ENCODE measurements at places on chromosomes 6 and 20.

DNA sequence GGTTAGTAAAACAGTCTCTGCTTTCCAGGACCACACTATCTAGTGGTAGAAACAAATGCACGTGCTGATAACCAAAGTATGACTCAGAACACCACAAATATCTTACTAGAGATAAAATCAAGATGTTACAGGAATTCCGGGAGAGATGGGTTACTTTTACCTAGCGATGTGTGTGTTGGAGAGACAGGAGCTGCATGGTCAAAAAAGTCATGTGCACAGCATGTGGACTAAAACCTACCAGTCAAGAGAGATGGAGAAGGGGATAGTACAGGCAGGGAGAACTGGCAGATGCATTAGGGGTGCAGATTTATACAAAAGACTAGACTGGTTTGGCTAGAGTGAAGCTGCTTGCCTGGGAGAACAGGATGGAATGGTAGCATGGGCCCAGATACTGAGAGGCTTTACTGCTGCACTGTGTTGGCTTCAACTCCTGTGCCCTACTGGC, 75.3 kb upstream of the MRAP2 start:
- DNase-seq, result no peak

DNA sequence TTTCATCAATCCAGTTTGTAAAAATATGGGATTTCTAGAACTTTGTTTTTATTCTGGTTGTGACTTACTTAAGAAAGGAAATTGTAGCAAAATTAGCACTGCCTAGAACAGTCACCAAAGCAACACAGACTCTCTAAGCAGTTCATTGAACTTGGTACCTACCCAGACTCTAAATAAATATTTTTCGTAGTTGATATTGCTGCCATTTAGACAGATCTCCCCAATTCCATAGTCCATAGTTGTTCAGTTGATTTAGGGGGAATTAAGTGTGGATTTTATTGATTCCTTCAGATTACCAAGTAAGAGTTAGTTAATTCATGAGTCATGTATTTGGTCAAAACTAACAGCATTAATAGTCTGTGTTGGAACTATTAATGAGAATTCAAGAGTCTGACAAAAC, 822.5 kb downstream of the DHX35 start:
- DNase-seq, result no peak

GRCh38 chr6:144797881-144798589, 512.9 kb downstream of the UTRN start:
- no peak for DNase-seq

DNA sequence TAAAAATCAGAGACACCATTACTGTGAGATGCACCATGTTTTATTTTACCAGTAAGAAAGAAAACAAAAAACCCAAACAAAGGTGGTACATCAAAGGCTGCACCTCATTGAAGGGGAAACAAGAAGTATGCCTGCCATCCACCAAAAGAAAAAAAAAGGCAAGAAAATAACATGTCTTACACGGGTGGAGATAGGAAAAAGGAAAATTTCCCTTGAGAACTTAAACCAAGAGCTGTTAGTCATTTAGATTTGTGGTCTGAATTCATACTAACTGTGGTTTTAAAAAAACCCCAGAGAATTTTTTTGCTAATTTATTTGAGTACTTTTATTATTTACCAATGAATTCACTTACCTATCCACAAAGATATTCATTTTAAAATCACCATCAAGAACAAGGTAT, 144.0 kb downstream of the LRRC1 start:
- DNase-seq, result no peak

DNA sequence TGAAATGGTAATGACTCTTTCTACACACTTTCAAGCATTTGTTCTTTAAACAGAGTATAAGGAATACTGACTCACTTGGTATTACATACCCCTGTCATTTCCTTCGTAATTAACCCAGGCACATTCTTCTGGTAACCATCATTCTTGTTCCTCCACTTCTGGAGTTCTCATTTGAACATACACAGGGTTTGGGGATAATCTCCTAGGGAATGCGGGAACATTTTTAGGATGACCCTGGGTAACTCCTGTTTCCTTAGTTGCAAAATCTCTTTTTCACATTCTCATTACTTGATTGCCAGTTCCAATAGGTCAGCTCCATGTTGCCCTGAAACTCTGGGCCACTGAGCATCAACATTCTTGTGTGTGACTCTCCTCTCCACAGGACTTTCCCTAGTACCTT, 51.5 kb upstream of the E2F3 start:
- DNase-seq, result no peak

DNA sequence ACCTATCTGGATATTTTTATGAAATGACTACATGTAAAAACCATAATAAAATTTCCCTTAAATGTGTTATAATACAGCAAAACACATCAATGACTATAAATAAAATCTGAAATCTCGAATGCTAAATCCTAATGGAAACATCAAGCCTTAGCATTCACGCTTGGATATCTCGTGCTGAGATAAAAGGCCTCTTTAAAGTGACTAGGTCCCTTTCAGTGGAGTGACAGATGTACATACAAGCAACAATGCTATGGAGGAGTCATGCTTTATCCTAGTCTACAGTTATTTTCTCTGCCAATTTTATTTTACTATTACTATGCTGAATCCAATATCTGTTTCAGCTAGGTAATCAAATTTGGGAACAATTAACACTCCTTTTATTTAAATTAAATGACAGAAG, 72.4 kb downstream of the MAP3K7 start:
- no peak for DNase-seq

DNA sequence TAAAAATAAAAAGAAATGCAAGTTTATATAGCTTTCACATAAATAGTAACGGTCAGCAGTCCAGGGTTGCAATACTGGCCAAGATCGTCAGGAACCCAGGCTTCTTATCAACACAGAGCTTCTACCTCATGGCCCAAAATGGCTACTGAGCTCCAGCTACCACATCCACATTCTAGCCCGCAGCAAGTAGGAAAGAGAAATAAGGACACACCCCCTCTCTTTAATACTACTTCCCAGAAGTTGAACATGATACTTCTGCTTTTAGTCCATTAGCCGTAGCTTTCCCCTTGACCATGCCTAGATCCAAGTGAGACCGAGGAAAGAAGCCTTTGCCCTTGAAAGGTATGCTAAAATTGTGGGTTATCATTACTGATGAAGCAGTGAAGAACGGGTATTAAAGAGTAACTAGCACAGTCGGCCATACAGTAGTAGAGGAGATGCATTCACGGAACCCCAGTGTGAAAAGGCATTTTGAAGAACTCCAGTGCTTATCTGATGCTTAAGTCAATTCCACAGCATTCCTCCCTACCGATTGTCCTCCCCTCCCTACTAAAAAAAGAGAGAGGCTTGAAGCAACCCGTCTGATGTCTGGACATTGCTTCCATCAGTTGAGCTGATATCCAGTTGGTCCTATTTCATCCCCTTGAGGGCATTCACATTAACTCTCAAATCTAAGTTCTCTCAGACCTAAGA, 226.9 kb upstream of the RREB1 start:
- DNase-seq, result no peak

- peak; percentile 65 for DNase-seq
Measured at GRCh38 chr6:97049253-97050011, 124.9 kb downstream of the KLHL32 start.

DNA sequence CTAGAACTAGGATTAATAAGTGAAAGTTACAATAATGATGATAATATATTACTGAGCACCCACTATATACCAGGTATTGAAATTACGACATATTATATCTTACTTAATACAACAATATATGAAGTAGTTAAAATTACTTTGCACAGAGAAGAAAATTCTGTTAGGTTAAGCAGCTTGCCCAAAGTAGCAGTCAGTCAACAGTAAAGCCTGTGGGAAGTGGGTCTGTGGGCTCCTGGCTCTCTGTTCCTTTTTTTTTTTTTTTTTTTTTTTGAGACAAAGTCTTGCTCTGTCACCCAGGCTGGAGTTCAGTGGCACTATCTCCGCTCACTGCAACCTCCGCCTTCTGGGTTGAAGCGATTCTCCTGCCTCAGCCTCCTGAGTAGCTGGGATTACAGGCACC, 4.8 kb upstream of the GTF2H4 start:
- no peak for DNase-seq

DNA sequence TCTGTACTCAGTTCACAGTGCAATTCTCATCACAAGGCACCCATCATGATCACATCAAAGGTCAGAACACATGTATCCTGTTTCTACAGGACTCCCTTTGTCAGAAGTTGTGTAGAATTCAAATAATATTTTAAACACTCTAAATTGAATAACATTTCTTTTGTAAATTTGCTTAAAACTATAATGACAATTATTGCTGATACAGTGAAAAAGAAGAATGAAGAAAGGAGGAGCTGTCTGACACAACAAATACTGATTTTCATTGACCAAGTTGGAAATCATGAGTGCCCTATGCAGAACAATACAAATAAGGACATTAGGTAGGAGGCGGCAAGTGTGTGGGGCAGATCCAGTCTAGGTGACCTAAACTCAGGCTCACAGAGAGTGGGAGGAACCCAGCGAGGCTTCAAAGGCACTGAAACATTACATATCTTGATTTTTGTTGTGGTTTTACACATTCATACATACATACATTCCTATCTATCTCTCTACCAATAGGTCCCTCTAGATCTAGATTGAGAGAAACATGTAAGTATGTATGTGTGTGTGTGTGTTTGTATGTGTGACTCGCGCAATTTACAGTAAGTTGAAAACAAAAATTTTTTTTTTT, 79.2 kb upstream of the SLC2A12 start:
- DNase-seq, result no peak

DNA sequence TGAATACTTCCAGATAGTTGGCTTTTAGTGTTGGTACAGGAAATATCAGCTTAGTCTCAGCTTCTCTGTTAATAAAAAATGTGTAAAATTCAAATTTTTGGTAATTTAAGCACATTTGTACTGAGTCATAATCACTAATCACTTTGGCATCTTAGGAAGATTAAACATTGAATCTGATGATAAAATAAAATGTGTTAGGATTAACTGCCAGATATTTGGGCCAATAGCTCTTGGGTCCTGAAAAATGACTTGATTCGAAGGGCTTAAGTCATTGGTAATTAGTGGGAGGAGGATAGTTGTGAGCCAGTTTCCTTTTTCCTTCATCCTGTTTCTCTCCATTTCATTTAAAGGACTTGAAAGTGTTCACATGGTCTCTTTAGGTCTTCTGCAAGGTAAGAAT, 426.1 kb downstream of the RFPL4B start:
- DNase-seq, result no peak

DNA sequence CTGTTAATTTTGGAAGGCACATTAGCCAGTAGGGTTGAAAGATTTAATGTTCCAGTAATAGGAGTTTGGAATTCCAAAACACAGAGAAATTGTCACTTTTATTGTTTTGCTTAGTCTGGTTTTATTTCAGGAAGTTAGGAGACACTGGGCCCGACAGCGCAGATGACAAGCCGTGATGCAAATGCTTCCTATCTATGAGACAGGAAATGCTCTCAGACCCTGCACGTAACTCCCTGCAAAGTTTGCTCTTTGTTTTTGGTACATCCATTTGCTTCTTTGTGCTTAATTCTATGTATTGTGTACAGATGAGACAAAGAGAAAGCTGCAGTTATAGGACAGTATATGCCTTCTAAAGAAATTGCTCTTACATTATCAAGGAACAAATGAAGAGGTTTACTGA, 201.6 kb upstream of the SGK1 start:
- DNase-seq, result peak; percentile 19

GRCh38 chr6:57147401-57147800, 24.7 kb upstream of the BAG2 start:
- DNase-seq, result no peak

GRCh38 chr6:43575105-43575771, 600 bp downstream of the XPO5 start:
- no peak for DNase-seq

DNA sequence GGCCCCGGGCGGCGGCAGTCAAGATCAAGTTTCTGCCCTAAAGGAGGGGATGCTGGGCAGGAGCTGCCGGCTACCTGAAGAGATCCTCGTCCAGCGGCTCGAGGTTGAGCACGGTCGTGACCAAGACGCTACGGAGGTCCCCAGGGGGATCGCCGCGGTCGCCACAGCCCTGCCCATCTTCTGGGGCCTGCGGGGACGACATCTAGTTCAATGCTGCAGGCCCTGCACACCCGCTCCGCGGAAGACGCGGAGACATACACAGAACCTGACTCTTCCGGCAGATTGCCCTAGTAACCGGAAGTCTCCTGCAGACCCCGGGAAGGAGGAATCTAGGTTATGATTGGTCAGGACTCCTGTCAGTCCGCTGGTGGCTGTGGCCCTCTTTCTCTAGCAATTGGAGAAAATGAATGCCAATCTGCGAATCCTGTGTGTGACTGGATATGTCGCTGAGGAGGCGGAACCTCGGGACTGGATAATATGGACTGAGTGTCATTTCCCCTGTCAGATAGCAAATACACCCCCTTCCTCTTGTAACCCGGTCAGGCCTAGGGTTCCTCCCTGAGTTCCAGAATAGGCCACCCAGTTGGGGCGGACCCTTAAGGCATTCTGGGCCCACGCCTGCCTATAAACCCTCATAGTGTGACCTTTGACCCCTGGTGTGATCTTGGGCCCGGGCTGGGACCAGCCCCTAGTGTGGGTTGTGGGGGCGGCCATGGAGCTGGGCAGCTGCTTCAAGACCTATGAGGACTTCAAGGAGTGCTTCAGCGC, at the start of the genes ACOT8 and ZSWIM3:
ACOT8 (minus strand) TSS at position 279 of the 768 bp plus-strand sequence; CDS start at position 202, 77 bp downstream.
ZSWIM3 (plus strand) TSS at position 501 of the 768 bp plus-strand sequence; CDS start at position 713, 212 bp downstream.
- peak; percentile 98 for DNase-seq

DNA sequence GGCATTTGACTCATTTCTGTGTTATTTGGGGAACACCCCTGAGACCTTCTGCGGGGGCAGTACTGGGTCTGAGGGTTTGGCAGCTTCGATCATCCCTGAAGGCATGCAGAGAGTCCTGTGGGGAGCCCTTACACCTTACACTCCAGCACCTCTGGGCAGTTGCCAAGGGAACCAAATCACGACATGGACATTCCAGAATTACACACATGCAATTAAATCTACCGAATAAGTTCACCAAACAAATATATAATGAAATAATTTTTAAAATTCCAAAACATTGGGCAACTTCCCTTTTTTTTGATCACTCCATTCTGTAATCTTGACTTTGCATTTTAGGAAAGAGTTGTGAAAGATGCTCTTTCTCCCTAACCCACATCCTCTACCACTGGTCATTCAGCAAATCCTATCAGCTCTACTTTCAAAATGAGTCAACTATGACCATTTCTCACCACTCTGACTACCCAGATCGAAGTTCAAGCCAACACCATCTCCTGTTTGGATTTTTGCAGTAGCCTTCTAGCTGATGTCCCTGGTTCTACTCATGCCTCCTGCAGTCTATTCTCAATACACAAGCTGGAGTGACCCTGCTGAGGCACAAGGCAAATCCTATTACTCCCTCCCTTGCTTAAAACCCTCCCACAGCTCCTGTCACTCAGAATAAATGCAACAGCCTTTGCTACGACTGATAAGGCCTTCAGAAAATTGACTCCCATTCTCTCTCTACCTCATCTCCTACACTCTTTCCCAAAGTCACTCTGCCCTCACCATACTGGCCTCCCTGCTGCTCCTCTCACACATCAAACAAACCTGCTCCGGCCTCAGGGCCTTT, 533.3 kb downstream of the HACE1 start:
- peak; percentile 9 for DNase-seq

- DNase-seq, result peak; percentile 38
Measured at GRCh38 chr20:41738604-41739206, 120.5 kb upstream of the CHD6 start.
